ENCODE measurements at places on chromosomes 6 and 20. TPM values are rescaled to one million over a fixed set of nuclear protein-coding genes. Genes with fewer than 3 reads are reported as not detected.

The SLC22A1 gene
- 1.6 TPM for total RNA-seq

The BMP2 gene
- total RNA-seq: not detected

The IL17A gene
- 0.61 TPM for total RNA-seq

The RTN4IP1 gene
- 11.3 TPM for total RNA-seq

The KHDRBS2 gene
- not detected for total RNA-seq

The TRAPPC3L gene
- total RNA-seq: not detected

The GMEB2 gene
- 13.3 TPM for total RNA-seq

The MOCS1 gene
- 0.84 TPM for total RNA-seq

The RING1 gene
- total RNA-seq: 38.8 TPM

The SNAI1 gene
- 0.52 TPM for total RNA-seq

Measured in activated CD8-positive, alpha-beta memory T cell treated with anti-CD3 and anti-CD28 coated beads for 36 hours (primary cell).